Naive thymus-derived CD8-positive, alpha-beta T cell (primary cell): ENCODE measurements at places on chromosomes 12 and 14. TPM values are rescaled to one million over a fixed set of nuclear protein-coding genes. Genes with fewer than 3 reads are reported as not detected.

Gene ESR2
- total RNA-seq: 0.41 TPM

Gene SYNDIG1L
- total RNA-seq: 0.13 TPM

Gene RPL10L
- not detected for total RNA-seq

Gene OVCH1
- total RNA-seq: not detected

Gene UNG
- total RNA-seq: 13.6 TPM

Gene SAMD4A
- 0.99 TPM for total RNA-seq

Gene SSTR1
- total RNA-seq: not detected

Gene RERG
- total RNA-seq: 1.2 TPM

Gene RAD9B
- 2.7 TPM for total RNA-seq

Gene GUCY2C
- not detected for total RNA-seq

Gene C14orf39
- not detected for total RNA-seq

Gene PPP1R1A
- total RNA-seq: not detected

Gene CDKN1B
- total RNA-seq: 161 TPM

Gene SLC4A8
- 0.41 TPM for total RNA-seq

Gene PROX2
- 0.75 TPM for total RNA-seq

GRCh38 chr12:62116986-62117385 lies 143.2 kb upstream of the USP15 start:
- peaks cover 8% of the 10 kb centered on the region for H3K27me3 ChIP-seq
- no peaks in the 10 kb centered on the region for H3K4me1 ChIP-seq
- H3K27ac ChIP-seq: no peak overlapping the region
- no peak overlapping the region for H3K4me3 ChIP-seq
- DNase-seq: no peak

GRCh38 chr14:88831284-88831683 lies 6.8 kb downstream of the TTC8 start:
- H3K27ac ChIP-seq: no peak overlapping the region
- DNase-seq: no peak
- H3K4me3 ChIP-seq: no peak overlapping the region
- H3K4me1 ChIP-seq: peaks cover 3% of the 10 kb centered on the region
- H3K27me3 ChIP-seq: peaks cover 4% of the 10 kb centered on the region

GRCh38 chr12:82529101-82529500 lies 157.6 kb upstream of the TMTC2 start:
- DNase-seq: no peak
- H3K27me3 ChIP-seq: no peaks in the 10 kb centered on the region
- no peaks in the 10 kb centered on the region for H3K36me3 ChIP-seq
- no peak overlapping the region for H3K27ac ChIP-seq

- peak; percentile 82 for DNase-seq
- H3K4me1 ChIP-seq: peaks cover 15% of the 10 kb centered on the region
- H3K27ac ChIP-seq: peak within 1 kb of the TSS; percentile 93
- peak within 1 kb of the TSS; percentile 95 for H3K4me3 ChIP-seq
- no peaks in the 10 kb centered on the region for H3K36me3 ChIP-seq
Measured at GRCh38 chr14:20989787-20990600, at the start of gene METTL17. TSS of gene METTL17 (plus strand) at chr14:20989980. CDS start at chr14:20990003, 23 bp downstream.

GRCh38 chr14:23118506-23119362 lies at the start of gene CEBPE:
TSS of gene CEBPE (minus strand) at chr14:23119255. CDS start at chr14:23119091, 164 bp downstream.
- no peaks in the 10 kb centered on the region for H3K27me3 ChIP-seq
- peaks cover 29% of the 10 kb centered on the region for H3K4me1 ChIP-seq
- DNase-seq: no peak
- no peaks in the 10 kb centered on the region for H3K36me3 ChIP-seq

DNA sequence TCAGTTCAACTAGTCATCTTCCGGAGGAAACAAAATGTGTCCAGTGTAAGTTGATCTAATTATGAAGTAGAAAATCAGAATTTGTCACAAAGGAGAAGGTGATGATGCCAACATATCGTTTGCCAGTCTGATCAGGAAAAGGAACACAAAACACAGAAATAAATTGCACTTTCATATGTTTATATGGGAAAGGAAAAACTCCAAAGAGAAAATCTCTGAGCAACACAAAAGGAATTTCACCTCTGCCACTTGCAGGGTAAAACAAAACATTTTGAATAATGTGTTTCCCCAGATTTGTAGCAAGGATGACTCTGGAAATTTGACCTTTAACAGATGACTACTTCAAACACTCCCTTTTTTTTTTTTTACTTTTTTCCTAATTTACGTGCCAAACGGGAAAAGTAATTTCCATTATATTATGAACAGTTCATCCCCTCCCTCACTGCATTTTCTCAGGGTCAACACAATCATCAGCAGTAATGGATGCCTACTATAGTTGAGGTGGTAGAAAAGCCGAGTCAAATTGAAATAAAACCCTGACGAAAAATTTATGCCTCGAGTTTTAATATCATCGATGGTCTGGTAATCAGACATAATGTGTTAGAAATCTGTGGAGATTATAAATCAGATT lies 25.6 kb downstream of the MGAT4C start:
- no peaks in the 10 kb centered on the region for H3K36me3 ChIP-seq
- H3K27me3 ChIP-seq: no peaks in the 10 kb centered on the region

DNA sequence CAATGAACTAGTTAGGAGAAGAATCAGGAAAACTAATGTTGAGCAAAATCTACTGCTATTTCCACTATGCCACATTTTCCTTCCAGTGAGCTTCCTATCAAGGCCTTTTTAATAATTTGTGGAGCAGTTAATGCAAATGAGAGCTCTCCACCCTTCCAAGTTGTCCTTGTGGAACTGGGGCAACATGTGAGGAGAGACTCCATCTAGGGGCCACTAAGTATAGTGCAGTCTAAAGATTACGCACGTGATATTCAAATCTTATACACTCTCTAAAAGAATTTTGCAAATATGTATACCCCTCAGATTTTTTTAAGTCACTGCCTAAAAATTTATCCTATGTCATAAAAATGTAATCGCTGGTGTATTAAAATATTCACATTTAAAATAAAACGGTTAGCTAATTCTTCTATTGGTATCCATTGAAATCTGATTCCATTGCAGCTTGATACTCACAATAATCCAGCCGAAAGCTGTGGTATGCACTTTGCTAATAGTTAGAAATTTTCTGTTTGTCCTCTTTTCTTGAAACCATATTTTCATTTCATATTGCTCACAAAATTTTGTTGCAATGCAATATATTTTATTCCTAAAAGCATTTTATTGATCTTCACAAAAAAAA lies 100.1 kb downstream of the PAH start:
- DNase-seq: no peak
- H3K4me1 ChIP-seq: no peaks in the 10 kb centered on the region
- H3K27ac ChIP-seq: no peak overlapping the region

DNA sequence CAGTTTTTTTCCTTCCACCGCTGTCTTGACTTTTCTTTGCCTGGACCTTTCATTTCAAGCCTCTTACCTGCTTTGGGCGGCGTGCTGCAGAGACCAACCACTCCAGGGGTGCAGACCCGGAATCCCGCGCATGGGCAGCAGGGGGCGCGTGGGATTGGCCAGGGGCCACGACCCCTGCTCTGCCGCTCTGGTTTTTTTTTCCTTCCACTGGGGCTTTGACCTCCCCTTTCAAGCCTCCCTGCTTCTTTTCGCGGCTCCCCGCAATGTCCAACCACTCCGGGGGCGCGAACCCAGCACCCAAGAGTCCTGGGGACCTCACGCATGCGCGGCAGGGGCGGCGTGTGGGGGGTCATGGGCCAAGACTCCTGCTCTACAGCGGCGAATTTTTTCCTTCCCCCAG lies 325.1 kb downstream of the ALG10 start:
- no peak overlapping the region for H3K27ac ChIP-seq
- no peaks in the 10 kb centered on the region for H3K4me1 ChIP-seq
- no peak overlapping the region for H3K4me3 ChIP-seq

DNA sequence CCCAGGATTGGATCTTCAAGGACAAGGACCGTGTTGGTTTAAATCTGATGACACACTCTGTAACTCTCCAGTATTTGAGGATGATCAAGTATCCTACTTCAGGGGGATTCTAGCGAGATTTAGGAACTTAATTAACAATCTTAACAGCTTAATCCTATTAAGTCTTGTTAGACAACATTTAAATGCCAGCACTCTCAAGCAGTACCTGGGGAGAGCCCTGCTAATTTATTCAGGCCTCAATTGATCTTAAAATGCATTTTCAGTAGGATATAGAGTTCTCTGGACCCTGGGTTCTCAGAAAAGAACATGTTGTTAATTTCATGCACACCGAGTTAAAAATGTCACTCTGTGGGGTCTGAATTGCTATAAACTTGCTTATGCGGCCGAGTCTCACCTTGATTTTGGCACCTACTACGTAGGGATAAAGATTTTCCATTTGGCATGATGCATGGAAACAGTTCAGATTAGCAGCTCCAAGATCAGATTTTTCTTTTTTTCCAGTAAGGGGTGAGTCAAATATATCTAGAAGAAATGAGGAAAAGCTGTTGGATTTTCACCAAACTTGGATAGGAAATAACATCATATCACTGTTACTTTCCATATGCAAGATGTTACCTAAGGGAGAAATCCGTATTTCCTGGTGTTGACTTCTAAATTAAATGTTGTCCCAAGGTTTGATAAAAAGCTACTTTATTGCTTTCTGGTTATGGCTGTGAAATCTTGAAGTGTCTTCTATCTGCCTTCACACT lies 76.1 kb downstream of the SLC24A4 start:
- DNase-seq: no peak
- no peak overlapping the region for H3K27ac ChIP-seq
- H3K4me3 ChIP-seq: no peak overlapping the region
- H3K27me3 ChIP-seq: no peaks in the 10 kb centered on the region
- no peaks in the 10 kb centered on the region for H3K36me3 ChIP-seq

- H3K4me1 ChIP-seq: peaks cover 33% of the 10 kb centered on the region
- no peak for DNase-seq
- no peaks in the 10 kb centered on the region for H3K36me3 ChIP-seq
- H3K4me3 ChIP-seq: peak overlapping the region; percentile 82
- H3K27ac ChIP-seq: no peak overlapping the region
Measured at GRCh38 chr14:73245480-73246325, 8.4 kb downstream of the PAPLN start.

- H3K27ac ChIP-seq: no peak overlapping the region
- no peaks in the 10 kb centered on the region for H3K27me3 ChIP-seq
- H3K4me3 ChIP-seq: no peak overlapping the region
- DNase-seq: no peak
Measured at GRCh38 chr14:44963775-44964380, 1.9 kb downstream of the TOGARAM1 start.

DNA sequence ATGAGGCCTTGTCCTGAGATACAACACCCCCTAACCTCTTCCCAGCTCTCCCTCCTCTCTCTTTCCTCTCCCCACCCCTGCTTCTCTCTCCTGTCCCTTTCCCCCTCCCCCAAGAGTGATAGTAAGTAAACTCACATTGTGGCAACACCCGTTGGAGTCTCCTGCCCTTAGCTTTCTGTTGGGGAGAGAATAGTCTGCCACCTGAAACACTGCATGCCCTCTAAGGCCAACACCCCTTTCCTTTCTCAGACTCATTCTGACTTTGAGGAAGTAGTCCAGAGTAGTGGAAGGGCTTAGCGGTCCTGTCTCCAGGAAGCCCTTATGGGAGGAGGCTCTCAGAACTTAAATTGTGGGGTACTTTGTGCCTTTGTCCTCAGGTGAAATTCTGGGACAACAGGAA lies 95.2 kb downstream of the PRKCH start:
- H3K4me3 ChIP-seq: peak overlapping the region; percentile 76
- H3K27me3 ChIP-seq: no peaks in the 10 kb centered on the region
- no peaks in the 10 kb centered on the region for H3K36me3 ChIP-seq
- no peak for DNase-seq

- H3K36me3 ChIP-seq: no peaks in the 10 kb centered on the region
- peaks cover 70% of the 10 kb centered on the region for H3K4me1 ChIP-seq
- no peak overlapping the region for H3K27ac ChIP-seq
- H3K4me3 ChIP-seq: no peak overlapping the region
Measured at GRCh38 chr12:104508752-104509446, 52.2 kb downstream of the CHST11 start.

- DNase-seq: no peak
- H3K4me1 ChIP-seq: peaks cover 16% of the 10 kb centered on the region
- no peaks in the 10 kb centered on the region for H3K36me3 ChIP-seq
- no peak overlapping the region for H3K27ac ChIP-seq
Measured at GRCh38 chr12:132422381-132423043, 67.4 kb upstream of the FBRSL1 start.

- no peak overlapping the region for H3K27ac ChIP-seq
- no peak for DNase-seq
- H3K36me3 ChIP-seq: no peaks in the 10 kb centered on the region
- no peaks in the 10 kb centered on the region for H3K4me1 ChIP-seq
- H3K4me3 ChIP-seq: no peak overlapping the region
Measured at GRCh38 chr14:103296987-103297386, 37.0 kb upstream of the EIF5 start.

- H3K36me3 ChIP-seq: peaks cover 2% of the 10 kb centered on the region
- no peak overlapping the region for H3K4me3 ChIP-seq
- peaks cover 26% of the 10 kb centered on the region for H3K27me3 ChIP-seq
- H3K4me1 ChIP-seq: no peaks in the 10 kb centered on the region
Measured at GRCh38 chr14:78228702-78229327, 58.6 kb downstream of the NRXN3 start.

GRCh38 chr12:106112145-106112821 lies 26.5 kb downstream of the NUAK1 start:
- no peaks in the 10 kb centered on the region for H3K4me1 ChIP-seq
- H3K27ac ChIP-seq: no peak overlapping the region
- H3K4me3 ChIP-seq: no peak overlapping the region
- H3K36me3 ChIP-seq: no peaks in the 10 kb centered on the region
- no peak for DNase-seq

DNA sequence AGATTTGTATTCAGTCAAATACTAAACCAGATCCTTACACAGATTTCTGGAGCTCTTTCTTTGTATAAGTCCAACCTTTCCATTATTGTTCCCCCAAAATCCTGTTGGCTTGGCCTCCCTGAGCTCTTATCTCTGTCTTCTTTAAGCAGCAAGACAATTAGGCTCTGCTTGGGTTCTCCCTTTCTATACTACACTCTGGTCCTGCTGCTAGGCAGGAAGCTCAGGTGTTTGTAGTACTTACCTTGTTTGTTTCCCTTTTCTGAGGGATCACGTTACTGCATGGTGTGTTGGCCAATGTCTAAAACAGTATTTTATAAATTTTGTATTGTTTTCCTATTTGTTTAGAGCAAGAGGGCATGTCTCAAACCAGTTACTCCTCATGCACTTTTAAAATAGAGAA lies 192.9 kb downstream of the PRKD1 start:
- no peak overlapping the region for H3K27ac ChIP-seq
- no peaks in the 10 kb centered on the region for H3K27me3 ChIP-seq
- no peaks in the 10 kb centered on the region for H3K4me1 ChIP-seq
- DNase-seq: no peak

DNA sequence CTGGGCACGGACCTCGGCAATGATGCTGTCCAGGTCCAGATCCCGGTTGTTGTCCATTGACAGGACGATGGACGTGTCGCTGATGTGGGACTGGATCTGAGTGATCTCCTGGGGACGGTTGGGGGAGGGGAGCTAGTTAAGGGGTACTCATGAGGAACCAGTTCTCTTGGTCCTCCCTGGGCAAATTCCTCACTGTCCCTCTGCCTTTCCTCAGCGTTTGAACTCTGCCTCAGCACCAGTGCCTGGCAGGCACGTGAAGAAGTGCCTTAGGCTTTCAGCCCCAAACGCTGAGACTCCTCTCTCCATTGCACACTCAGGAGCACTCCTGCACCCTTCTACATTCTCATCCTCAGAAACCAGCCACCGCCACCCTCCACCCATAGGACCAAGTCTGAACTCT lies 9.7 kb downstream of the KRT72 start:
- DNase-seq: no peak
- H3K4me3 ChIP-seq: no peak overlapping the region
- H3K4me1 ChIP-seq: peaks cover 44% of the 10 kb centered on the region
- H3K36me3 ChIP-seq: no peaks in the 10 kb centered on the region

GRCh38 chr12:15368812-15369211 lies 46.5 kb downstream of the PTPRO start:
- H3K27ac ChIP-seq: no peak overlapping the region
- H3K36me3 ChIP-seq: no peaks in the 10 kb centered on the region
- H3K4me1 ChIP-seq: no peaks in the 10 kb centered on the region
- H3K27me3 ChIP-seq: peaks cover 5% of the 10 kb centered on the region
- no peak for DNase-seq
- no peak overlapping the region for H3K4me3 ChIP-seq
